ENCODE measurements at places on chromosomes 7 and 10.
A peak's percentile ranks its signal among the peaks of the same experiment; 100 is the strongest.

DNA sequence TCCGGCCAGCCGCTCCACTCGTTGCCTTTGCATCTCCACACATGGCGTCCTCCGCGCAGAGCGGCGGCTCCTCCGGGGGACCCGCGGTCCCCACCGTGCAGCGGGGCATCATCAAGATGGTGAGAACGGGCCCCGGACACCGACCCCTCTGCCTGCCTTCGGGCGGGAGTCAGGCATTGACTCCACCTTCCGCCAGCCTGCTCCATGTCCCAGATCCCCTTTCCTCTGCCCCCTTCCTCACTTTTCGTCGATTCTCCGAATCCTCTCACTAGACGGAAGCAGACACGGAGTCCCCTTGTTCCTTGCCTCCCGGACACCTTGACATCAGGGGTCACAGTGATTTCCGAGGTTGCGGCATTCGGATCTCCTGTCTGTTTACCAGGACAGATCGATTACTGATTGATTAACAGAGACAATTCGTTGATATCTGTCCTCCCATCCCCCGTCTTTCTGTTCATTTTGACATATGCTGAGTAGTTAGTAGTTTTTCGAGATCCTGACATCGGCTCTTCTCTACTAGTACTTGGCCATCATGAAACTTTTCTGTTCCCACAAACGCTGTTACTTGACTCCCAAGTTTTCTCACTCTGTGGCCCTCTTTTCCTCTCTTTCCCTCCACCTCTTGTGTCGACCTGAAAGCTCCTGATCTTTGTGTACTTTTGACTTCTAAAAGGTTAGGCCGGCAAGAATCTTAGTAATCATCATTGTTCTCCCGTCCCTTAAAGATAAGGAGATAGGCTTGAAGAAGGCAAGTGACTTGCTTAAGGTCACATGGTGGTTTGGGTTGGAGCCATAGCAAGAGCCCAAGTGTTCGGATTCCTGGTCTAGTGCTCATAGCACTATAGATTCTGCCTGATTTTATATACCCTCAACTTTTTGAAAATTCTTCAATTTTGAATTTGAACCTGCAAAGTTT is 597 bp downstream of the SND1 start:
- DNase-seq = no peak

GRCh38 chr10:124592101-124592500 is 130.5 kb downstream of the LHPP start:
- DNase-seq = no peak

DNA sequence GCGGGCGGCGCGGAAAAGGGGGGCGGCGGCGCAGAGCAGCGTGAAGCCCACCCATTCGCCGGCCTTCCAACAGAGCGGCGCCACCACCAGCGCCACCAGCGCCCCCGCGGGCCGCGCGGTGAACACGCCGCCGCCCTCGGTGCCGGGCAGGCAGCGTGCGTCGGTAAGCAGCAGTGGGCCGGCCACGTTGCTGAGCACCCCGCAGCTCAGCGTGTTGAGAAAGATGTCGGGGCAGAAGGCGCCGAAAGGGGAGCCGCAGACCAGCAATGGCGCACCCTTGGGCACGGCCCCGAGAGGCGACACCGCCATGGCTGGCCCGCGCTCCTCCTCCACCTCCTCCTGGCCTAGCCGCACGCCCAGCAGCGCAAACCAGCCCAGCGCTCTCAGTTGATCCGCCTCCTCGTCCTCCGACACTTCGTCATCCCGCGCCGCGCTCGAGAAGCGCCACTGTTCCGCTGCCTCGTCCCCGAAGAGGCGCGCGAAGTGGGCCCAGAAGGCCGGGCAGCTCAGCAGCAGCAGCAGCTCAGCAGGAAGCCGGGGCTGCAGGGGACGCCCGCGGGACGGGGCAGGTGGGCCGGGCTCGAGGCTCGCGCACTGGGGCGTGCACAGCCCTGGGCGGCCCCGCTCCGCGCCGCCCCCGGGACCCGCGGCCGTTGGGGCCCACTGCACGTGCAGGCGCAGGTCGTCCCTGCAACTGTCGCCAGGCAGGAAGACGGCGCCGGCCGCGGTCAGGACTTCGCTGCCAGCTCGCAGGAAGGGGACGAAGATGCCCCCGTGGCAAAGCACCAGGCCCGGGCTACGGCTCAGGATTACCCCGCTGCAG is 623 bp downstream of the TYSND1 start:
- DNase-seq = peak; percentile 87

DNA sequence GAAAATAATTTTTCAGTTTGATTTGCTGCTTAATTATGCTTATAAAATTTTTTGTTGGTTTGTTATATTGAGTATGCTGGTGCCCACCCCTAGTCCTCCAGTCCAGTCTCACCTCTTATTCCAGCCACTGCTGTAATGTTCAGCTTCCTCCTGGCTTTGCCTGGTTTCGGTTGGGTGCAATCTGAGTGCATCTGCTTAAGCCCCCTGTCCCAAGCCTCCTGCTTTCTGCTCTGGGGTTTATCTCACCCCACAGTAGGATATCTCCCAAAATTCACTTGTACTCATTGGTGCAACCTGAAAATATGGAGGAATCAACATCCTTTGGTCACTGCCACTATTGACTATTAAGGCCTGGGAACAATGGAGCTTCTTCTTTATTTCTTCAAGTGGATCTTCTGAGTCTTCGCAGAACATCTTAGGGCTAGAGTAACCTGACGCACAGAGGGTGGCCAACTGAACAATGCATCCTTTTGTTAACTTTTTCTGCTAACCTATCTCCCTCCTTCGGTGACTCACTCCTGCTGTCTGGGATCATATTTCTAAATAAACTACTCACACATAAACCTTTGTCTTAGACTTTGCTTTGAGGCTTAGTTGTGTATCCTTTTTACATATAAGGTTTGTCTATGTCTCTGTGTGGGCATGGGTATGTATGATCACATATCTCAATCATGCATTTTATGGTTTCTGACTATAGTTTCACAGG is 19.1 kb upstream of the SOSTDC1 start:
- no peak for DNase-seq

GRCh38 chr7:9874182-9874581 is 1099.5 kb upstream of the PHF14 start:
- no peak for DNase-seq

DNA sequence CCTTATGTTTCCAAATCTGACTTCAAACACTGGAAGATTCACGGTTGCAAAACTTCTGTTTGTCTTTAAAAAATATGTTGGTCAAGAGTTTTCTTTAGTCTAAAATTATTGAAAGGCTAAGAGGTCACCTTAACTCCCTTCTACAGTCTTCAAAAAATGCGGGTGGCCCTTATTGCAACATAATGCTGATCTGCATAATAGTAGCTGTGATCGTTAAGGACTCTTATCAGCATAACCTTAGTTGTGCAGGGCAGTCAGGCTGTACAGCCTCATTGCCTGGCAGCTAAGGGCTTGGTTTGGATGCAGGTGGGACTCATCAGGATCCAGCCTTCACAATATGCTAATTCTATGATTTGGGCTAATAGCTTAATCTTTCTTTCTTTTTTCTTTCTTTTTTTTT is 15.0 kb downstream of the KIAA1217 start:
- DNase-seq = no peak

DNA sequence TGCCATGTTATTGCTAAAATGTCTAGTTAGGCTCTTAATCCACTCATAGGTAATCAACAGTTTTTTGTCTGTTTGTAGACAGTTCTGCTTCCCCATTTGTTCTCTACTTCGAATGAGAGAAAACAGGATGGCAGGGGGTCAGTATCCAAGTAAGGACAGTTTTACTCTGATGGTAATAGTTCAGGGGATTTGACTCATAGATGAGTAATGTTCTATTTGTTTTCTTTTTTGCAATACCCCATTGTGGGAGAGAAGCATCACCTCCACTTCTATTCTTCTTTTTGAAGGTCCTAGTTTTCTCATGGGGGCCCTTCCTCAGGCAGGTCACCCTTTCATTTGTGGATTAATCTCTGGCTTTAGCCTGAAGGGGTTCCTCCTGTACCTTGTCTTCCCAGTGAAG is 13.9 kb downstream of the PCLO start:
- DNase-seq = no peak

DNA sequence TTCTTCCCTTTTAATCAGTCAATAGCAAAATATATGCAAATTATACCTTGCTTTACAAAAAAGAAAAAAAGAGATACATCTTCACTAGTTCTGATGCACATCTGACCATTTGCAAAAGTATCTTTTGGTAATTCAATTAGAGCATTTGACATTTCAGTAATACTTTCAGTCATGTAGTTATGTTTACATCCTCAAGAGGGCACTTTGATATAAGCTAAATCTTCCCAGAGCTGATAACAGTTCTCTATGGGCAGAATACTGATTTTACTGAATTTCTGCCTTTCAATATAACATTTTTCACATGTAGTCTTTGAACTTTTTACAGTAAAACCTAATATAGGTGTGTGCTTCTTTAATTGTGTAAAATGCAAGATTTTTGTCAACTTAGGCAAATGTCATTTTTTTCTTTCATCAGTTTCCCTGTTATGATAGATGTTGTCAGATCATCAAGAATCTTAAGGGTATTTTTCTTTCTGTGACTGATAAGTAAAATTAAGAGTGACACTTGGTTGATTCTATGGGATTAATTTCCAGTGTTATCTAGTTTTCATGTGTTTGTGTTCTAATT is 703.5 kb upstream of the SEMA3D start:
- no peak for DNase-seq

DNA sequence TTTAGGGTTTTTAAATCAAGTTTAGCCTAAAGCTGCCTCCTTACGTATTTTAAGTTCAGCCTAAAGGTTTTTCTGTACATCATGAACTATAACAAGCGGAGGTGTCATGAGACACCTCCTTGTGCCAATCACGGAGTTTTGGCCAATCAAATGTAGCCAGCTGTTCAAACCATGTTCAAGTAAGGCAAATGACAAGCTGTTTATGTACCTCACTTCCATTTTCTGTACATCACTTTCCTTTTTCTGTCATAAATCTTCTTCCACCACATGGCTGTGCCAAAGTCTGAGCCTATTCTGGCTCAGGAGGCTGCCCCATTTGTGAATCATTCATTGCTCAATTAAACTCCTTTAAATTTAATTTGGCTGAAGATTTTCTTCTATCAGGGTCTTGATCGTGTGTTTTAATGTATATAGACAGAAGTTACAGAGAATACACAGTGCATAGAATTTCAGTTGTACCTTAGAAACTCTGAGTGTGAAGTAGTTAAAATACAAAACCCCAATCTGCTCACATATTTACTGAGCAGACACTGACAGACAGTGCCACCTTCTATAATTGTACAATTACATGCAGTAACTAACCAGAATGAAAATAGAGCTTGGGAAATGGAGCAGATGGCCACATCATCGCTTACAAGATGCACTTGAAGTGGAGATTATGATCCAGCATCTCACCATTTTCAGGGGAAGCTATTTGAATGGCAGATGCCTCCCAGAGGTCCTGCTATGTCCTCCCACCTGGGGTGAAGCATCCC is 76.9 kb upstream of the LANCL2 start:
- no peak for DNase-seq

DNA sequence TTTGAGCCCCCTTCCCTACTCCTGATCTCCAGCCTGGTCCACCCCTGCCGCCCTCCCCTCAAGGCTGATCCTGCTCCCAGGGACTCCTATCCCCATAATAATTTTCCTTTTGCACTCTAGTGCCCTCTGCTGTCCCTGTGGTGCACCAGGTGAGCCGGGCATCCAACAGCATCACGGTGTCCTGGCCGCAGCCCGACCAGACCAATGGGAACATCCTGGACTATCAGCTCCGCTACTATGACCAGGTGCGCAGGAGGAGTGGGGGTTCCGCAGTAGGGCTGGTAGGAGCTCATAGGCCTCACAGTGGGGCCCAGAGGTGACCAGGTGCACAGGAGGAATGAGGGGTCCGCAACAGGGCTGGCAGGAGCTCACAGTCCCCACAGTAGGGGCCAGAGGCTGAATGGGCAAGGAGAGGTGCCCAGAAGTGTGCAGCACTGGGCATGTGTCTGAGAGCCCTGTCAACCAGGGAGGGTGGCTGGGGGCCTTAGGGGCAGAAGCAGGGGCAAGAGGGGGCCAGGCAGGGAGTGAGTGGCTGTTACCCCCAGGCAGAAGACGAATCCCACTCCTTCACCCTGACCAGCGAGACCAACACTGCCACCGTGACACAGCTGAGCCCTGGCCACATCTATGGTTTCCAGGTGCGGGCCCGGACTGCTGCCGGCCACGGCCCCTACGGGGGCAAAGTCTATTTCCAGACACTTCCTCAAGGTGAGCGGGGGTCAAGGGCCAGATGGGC is 11.7 kb downstream of the EPHB6 start:
- peak; percentile 66 for DNase-seq

DNA sequence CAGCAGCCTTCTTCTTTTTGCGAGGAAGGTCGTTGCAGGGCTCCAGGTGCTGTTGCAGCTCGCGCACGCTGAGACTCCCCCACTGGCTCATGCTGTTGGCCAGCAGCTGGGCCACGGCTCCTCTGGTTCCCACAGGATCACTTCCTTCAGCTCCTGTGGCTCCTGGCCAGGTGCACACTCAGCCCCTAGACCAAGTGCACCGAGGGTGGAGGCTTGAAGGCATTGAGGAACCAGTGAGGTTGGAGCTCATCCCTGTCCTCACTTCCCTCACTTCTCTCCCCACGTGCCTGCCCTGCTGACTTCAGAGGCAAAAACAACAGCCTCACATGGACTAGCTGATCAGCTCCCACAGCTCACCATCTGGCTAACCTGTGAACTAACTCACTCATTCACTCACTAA is 46.2 kb upstream of the ADRB1 start:
- DNase-seq = no peak

DNA sequence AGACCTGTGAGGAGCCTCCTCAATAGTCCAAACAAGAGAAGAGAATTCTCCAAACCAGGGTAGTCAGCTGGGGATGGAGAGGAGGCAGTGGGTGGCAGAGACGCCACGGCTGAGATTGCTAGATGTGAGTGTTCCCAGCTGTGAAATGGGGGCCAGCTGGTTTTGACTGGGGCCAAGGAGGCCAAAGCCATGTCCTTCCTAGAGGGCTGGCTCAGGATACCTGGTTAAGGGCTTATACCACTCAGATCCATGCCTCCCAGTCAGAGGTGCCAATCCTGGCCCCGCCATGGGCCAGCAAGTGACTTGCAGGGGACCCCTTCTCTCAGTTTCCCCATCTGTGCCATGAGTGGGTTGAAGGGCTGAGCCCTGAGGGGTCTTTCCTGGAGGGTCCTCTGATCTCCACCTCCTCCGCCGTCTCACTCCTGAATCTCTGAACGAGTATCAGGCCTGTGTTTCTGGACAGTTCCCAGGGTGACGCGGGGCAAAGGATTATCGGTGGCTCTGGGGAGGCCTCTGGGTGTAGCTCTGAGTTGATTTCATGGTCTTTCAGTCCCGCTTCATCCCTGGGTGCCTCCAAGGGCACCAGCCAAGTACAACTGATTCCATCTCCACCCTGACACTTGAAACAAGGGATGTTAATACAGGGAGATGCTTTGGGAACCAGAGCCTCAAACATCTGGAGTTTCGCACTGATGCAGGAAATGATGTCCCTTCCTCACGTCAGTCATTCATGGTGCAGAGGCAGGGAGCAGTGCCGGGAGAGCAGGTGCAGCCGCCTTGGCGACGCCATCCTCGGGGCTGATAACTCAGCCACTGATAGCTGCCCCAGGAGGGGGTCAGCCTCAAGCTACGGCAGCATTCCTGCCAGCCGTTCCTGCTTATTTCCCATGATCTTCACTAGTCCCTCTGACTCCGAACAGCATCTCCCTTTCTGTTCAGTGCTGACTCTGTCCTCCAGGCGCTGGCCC is 126.7 kb downstream of the RGS10 start:
- no peak for DNase-seq

- DNase-seq = no peak
Observed at GRCh38 chr7:107960272-107960671, 42.7 kb downstream of the LAMB1 start.

GRCh38 chr10:108812906-108813305 is 1110.4 kb downstream of the XPNPEP1 start:
- no peak for DNase-seq

GRCh38 chr7:100673942-100674410 is 436 bp downstream of the GNB2 start:
- no peak for DNase-seq

GRCh38 chr7:101164071-101164840 is 1.1 kb downstream of the VGF start:
- no peak for DNase-seq

Data from cardiac septum (tissue), 1 donor.